ENCODE measurements at places on chromosomes 1 and 21. TPM values are rescaled to one million over a fixed set of nuclear protein-coding genes. Genes with fewer than 3 reads are reported as not detected.
A peak's percentile ranks its signal among the peaks of the same experiment; 100 is the strongest.

GUCA2A gene
- not detected for total RNA-seq

DNA sequence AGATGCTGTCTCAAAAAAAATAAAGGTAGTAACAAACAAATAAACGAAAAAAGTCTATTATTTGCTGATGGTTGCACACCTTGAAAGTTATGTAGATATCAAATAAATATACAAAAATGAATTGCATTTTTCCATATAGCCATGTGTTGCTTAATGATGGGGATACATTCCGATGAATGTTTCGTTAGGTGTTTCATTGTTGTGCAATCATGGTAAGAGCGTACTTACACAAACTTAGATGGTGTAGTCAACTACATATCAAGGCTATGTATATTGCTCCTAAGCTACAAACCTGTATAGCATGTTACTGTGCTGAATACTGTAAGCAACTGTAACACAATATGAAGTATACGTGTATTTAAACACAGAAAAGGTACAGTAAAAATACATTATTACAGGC lies 34.4 kb downstream of the AHCTF1 start:
- DNase-seq, result no peak

DNA sequence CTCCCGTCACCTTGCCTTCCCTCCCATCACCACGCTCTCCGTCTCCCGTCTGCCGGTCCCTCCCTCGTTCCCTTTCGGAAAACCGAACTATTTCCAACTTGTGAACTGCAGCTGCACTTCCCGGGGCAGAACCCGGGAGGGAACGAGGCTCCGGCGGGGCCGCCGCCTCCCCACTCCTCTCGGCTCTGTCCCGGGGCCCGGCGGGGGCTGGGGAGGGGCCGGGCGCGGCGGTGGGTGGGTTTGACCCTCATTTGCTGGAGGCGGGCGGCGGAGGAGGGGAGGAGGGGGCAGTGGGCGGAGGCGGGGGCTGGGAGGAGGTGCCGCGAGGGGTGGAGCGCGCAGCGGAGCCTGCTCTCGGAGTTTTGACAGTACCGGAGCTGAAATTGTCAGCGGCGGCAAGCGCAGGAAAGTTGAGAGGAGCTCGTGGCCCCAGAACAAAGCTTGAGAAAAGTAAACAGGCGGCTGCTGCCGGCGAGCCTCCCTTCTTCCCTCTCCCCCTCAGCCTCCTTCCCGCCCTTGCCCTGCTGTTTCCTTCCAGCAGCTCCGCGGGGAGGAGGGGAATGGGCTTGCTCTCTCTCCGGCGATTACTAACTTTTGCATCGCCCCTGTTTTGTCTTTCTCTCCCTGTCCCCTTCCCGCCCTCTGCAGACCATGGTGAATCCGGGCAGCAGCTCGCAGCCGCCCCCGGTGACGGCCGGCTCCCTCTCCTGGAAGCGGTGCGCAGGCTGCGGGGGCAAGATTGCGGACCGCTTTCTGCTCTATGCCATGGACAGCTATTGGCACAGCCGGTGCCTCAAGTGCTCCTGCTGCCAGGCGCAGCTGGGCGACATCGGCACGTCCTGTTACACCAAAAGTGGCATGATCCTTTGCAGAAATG lies 2.9 kb downstream of the LMO4 start:
- no peak for DNase-seq

TENT5C gene
- 0.21 TPM for total RNA-seq

OR2T33 gene
- not detected for total RNA-seq

- no peak for DNase-seq
These were observed 972.2 kb downstream of the TTLL7 start for GRCh38 chr1:83026745-83027144.

SPRR2G gene
- not detected for total RNA-seq

- DNase-seq, result no peak
These were observed 9.0 kb downstream of the BLACAT1 start for GRCh38 chr1:205446828-205447227.

GRCh38 chr1:177032434-177032833 lies 132.1 kb downstream of the ASTN1 start:
- DNase-seq, result no peak

DNA sequence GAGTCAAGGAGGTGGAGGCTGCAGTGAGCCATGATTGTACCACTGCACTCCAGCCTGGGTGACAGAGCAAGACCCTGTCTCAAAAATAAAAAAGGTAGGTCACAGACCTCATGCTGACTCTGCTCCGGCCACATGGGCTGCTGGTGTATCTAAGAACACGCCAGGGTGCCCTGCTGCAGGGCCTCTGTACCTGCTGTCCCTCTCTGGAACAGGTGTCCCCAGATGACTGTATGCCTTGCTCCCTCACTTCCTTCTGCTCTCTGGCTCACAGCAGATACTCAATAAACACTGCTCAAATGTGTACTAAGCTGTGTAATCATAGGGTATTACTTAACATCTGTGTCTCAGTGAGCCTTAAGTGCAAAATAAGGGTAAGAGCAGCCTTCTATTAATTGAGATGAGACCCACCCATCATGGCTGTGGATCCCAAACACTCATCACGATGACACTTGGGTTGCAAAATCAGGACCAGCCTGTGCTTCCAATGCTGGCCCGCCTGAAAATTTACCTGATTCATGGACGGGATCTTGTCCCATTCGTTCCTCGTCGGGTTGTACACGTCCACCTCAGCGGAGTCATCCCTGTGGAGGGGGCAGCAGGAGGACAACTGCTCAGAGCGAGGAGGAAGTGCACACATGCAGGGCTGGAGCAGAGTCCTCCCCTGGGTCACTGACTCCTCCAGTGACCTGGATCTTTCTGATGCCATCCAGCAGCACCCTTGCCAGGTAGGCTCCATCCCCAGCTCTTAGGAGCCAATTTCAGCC lies 7.5 kb downstream of the KLHL21 start:
- DNase-seq, result no peak

BSND gene
- total RNA-seq, result not detected

ASTN1 gene
- not detected for total RNA-seq

DNA sequence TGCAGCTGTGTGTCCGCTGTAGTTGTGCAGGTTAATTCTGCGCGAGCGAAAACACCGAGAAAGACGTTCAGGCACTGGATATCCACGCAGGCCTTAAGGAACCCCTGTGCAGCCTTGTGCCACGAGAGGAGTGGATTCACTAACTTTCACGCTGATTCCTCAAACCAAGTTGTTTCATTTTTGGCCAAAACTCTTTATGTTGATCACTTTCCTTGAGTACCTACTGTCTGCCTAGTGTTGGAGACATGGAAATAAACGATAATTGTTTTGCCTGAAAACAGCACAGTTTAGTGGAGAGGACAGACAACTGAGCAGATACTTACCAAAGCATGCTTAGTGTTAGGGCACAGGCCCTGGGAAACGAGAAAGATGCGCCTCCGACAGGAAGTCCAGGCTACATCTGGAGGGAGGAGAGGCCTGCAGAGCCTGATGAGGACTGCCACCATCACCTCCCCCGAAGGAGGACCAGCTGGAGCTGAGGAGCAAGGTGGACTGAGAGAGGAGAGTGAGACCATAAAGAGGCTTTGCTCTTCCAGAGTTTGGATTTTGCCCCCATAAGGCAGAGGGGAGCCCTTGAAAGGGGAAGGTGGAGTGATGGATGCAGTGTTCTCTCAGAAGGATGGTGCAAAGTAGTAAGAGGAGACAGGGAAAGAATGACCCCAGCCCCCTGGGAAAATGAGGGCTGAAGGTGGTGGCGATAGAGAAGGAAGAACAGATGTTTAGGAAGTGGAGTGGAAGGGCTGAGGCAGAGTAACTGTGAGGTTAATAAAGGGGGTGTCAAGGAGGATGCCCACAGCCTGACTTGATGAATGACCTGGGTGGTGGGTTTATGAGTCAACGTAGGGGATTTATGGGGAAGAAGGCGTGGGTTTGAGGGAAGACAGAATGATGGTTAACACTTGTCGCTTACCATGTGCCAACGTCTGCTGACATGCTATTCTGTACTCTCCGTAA lies 956 bp upstream of the SCAF4 start:
- DNase-seq, result no peak

ST6GALNAC5 gene
- 6.2 TPM for total RNA-seq

- peak; percentile 100 for DNase-seq
These were observed at the start of gene PKNOX1 for GRCh38 chr21:42973991-42974831. PKNOX1 (plus strand) TSS chr21:42974562; CDS start chr21:43004382, 29,820 bp downstream.

VHLL gene
- total RNA-seq, result not detected

DNA sequence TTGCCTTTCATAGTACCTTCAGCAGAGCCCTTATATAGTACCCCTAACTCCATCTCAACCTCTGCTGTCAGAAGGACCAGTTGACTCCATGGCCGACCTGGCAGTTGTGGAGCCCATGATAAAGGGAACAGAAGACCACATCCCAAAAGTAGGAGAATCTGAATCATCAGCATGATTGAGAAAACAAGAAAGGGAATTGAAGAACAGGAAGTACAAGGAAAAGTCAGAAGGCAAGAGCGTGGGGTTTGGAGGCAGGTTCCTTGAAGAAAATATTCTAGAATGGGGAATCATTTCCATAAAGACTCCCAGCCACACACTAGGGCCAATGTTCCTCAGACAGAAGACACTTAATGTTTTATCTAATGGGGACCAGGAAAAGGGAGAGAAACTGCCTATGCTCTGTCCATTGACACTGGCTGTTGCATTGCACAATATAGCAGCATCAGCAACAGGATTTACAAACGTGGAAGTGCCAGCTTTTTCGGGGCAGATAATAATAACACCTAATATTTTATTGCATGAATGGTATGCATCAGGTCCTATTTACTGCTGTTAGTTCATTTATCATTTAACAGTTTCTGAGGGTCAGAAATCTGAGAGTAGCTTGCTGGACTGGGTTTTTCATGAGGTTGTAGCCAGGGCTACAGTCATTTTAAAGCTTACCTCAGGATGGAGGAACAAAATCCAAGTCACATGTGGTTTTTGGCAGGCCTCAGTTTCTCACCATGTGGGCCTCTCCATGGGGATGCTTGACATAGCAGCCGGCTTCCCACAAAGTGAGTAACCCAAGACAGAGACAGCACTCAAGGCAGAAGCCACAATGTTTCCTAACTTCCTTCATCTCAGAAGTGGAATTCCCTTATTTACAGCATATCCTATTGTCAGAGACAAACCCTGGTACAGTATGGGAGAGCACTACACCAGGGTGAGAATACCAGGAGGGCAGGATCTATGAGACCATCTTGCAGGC lies 483.4 kb downstream of the PLPP3 start:
- DNase-seq, result no peak

- DNase-seq, result peak; percentile 83
These were observed 6.2 kb downstream of the WNT9A start for GRCh38 chr1:227941509-227942020.

WNT3A gene
- not detected for total RNA-seq

GRCh38 chr1:66401244-66401643 lies 132.7 kb upstream of the SGIP1 start:
- DNase-seq, result no peak

DNA sequence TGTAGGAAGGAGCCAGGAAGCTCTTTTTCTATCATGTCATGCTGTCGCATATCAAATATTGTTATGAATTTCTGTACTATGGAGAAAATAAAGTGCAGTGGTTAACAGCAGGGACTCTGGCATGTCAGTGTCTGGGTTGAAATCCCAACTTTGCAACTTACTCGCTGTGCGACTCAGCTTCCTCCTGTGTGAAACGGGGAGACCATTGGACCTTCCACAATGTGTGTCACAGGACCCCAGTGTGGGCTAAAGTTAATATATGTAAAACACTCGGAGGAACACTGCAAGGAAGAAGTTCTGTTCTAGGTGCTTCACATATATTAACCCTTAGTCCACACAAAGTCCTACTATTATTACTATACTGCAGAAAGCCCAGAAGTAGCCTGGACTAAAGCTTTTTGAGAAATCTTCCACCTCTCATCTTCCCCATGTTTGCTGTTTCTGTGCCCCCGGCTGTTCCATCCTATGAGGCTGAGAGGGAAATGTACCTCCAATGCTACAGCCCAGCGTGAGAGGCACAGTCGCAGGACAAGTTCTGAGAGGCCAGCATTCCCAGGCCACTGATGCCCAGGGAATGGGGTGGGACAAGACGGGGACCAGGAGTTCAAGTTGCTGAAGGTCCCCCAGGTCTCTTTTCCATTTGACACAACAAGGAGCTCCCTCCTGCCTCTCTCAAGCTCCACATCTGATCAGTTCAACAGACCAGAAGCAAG lies 1.9 kb downstream of the CHIT1 start:
- DNase-seq, result no peak

- no peak for DNase-seq
These were observed 80.9 kb downstream of the PCBP3 start for GRCh38 chr21:45724345-45724961.

All from chondrocyte (in vitro differentiated cells).